ENCODE measurements at places on chromosomes 4 and X. TPM values are rescaled to one million over a fixed set of nuclear protein-coding genes. Genes with fewer than 3 reads are reported as not detected.

The MAGEA3 gene
- 182 TPM for total RNA-seq

The GRIPAP1 gene
- total RNA-seq, result 49.3 TPM

The GLRA2 gene
- not detected for total RNA-seq

The TMEM144 gene
- total RNA-seq, result 2.3 TPM

The TRIM2 gene
- 60.8 TPM for total RNA-seq

The PCDH10 gene
- total RNA-seq, result 10.3 TPM

The DCHS2 gene
- total RNA-seq, result 0.19 TPM

The CASP3 gene
- total RNA-seq, result 16.7 TPM

The TREX2 gene
- total RNA-seq, result 0.69 TPM

The SRPX2 gene
- 16.0 TPM for total RNA-seq

The ADGRG2 gene
- not detected for total RNA-seq

The APLN gene
- total RNA-seq, result 0.72 TPM

The CPZ gene
- not detected for total RNA-seq

The DDX53 gene
- not detected for total RNA-seq

The TNIP3 gene
- total RNA-seq, result not detected

The TDO2 gene
- total RNA-seq, result 0.41 TPM

The ASMT gene
- total RNA-seq, result not detected

The XAGE1A gene
- total RNA-seq, result 216 TPM

The SEPTIN6 gene
- total RNA-seq, result 15.3 TPM

The ASB5 gene
- total RNA-seq, result not detected

The AREG gene
- total RNA-seq, result 17.4 TPM

The MAGEB6B gene
- not detected for total RNA-seq

The MTMR8 gene
- 0.26 TPM for total RNA-seq

The GPR50 gene
- total RNA-seq, result not detected

The DRP2 gene
- 0.19 TPM for total RNA-seq
